ENCODE measurements at places on chromosomes 2 and 18. TPM values are rescaled to one million over a fixed set of nuclear protein-coding genes. Genes with fewer than 3 reads are reported as not detected.

C2orf42 gene
- total RNA-seq: 17.6 TPM

CD8B2 gene
- total RNA-seq: not detected

DNA sequence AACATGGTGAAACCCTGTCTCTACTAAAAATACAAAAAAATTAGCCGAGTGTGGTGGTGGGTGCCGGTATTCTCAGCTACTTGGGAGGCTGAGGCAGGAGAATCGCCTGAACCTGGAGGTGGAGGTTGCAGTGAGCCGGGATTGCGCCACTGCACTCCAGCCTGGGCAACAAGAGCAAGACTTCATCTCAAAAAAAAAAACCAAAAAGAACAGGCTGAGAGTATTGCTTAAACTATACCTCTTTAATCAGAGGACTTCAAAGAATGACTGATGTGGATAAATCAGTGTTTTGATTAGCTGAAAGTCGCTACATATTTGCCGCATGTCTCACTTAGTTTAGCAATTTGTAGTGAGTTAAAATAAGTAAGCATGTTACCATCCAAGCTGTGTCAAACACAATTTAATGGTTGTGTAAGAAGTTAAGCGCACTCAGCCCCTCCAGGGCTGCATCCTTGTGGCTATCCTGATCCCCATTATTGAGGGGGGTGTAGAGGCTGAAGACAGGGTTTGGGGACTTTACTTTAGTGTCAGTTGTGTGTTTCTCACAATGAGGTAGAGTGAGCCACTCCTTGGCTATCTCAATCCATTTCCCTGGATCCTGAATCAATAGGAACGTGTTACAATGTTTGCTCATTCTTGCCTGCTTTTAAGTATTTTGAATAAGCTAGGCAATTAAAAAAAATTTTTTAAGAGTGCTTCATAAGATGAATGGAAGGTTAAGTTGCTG is 11.0 kb upstream of the FARP2 start:
- DNase-seq: no peak

IL1F10 gene
- total RNA-seq: not detected

DNA sequence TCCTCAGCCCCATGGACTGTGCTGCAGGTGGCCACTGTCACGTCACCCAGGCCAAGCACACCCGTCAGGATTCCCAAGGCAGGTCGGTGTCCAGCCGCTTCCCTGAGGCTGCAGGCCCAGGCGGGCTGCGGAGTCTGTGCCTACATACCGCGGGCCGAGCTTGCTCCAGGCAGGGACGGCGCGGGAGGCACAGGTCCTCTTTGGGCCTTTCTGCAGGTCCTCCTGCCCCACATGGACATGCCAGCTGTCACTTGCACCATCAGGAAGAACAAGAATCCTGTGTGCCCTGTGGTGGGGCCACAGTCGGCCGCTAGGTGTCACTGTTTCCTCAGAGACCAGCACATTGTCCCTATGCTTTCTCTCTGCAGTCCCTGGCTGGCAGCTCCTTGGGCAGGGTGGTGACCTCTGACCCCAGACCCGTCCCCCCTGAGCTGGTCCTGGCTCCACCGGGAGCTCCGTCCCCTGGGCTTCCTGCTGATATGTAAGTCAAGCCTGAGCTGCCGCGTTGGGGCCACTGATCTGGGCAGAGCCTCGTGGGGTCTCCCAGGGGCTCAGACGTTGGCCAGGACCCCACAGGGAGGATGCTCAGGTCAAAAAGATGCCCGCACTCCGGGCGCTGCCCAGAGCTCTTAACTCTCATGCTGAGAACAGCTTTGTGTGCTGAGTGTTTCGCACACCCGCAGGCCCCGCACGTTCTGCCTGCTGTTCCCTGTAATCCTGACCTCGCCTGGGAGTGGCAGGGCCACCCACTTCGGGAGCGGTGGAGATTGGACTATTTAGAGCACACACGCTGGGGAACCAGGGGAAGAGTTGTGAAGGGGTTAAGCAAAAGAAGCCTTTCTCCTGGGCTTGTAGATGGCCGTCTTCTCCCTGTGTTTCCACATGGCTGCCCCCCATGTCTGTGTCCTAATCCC is 17.3 kb upstream of the AGXT start:
- DNase-seq: peak; percentile 80

DNA sequence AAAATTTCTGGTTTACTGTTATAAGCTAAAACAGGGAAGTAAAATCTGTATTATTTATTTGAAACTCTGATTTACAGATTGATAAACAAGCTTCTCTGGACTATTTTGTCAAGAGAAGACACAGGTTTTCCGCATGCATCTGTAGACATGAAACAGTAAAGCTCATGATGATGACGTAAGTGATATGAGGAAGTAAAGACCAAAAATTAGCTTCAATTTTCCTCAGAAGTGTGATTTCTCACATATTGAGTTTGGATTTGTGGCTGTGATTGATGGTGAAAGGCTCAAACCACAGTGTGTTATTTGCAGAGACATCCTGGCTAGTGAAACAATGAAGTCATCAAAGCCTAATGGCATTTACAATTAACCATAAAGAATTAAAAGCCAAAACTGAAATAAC is 12.6 kb upstream of the LONRF2 start:
- no peak for DNase-seq

- DNase-seq: no peak
These were observed 92.8 kb downstream of the AQP4 start for GRCh38 chr18:26772691-26773090.

GREB1 gene
- total RNA-seq: 2.3 TPM

DNA sequence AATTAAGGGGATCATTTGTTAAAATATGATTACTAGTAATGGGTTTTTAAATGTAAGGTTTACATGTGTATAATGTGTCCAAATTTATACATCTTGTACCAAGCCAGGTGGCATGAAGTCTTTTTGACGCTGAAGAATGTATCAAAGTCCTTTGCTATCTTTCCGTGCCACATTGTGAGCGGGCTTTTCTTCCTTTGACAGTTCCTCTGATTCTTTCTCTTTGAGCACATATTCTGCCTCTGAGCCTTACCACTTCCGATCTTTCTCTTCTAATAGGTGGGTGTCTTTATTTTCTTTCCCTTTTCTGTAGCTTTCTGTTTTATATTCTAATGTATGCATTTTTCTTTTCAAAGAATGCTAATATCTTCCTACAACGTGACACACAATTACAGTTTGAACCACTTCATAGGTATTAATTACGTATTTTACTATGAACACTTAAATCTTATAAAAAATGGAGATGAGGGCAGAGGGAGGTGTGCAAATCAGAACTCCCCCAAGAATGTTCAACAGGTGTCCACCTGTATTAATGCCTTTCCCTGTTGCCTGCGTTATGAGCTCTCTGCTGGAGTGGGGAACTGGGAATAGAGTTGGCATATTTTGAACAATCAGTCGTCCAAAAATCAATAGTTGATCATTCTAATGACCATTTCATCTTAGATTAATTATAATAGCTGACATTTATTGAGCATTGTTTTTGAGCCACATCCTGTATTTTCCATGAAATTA is 175.5 kb downstream of the TPGS2 start:
- no peak for DNase-seq

GRCh38 chr2:187078297-187078696 is 229.3 kb upstream of the ZSWIM2 start:
- peak; percentile 52 for DNase-seq

TUBB8B gene
- not detected for total RNA-seq

AQP12B gene
- not detected for total RNA-seq

SP140 gene
- total RNA-seq: not detected

ID2 gene
- total RNA-seq: 0.54 TPM

DNA sequence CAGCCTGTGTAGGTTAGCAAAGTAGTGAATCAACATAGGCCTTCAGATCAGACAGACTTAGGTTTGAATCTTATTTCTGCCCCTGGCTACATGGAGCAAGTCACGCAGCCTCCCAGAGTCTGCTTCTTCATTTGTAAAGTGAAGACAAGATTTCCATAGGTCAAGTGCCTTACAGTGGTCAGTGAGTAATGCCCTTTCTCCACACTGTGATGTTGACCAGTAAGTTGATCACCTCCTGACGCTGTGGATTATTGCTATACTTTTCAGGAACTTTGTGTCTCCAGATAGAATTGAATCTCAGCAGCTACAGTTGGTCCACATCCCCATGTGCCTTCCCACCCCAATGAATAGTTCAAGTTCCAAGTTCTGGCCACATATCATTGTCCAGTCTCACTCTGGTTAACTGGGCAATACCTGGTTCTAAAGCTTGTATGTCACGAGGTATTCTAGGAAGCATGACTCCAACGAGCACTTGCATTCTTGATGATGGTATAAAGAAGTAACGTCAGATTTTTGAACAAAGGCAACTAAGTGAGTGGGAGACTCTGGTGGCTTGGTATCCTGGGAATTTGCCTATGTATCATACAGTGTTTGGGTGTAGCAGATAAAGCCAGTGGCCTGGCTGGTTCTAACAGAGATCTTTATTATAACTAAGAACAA is 2.1 kb upstream of the CLIP4 start:
- DNase-seq: no peak

RNF125 gene
- 3.5 TPM for total RNA-seq

DNA sequence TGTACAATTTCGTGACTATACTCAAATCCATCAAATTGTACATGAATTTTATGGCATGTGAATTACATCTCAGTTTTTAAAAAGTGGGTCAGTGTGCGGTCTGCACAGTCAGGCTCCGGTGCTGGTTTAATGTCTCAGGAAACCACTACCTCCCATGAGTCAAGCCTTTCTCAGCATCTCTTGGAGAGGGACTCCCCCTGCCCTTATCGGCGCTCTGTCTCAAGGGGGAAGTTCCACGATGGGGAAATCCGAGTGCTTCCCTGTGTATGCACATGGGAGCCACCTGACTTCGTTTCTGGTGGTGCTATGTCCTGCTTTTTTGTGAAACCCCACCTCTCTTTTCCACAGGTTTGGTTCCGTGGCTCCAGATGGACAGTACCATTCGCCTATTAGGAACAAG is 72.5 kb downstream of the ACOXL start:
- DNase-seq: no peak

GRCh38 chr2:148511883-148512282 is 132.7 kb upstream of the EPC2 start:
- no peak for DNase-seq

- DNase-seq: no peak
These were observed 4.0 kb downstream of the ARL4C start for GRCh38 chr2:234492717-234493485.

DNA sequence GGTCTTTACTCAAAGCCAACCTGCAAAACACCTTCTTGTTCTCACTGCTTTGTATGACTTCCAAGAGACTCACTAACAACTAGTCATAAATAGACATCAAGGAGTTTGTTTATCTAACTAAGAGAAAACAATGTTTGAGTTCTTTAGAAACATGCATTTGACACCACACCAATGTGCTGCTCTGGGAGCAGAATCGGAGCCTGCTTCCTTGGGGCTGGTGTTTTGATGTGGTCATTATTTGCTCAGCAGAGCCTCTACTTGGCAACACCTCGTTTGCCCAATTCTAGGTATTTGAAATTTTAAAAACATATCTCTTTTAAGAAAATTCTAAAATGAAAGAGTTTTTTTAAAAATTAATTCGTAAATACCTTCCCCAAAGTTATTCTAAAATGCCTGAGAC is 167.5 kb downstream of the BCL2 start:
- no peak for DNase-seq

STARD6 gene
- not detected for total RNA-seq

- no peak for DNase-seq
These were observed 244.1 kb downstream of the ACKR3 start for GRCh38 chr2:236813766-236814165.

DNA sequence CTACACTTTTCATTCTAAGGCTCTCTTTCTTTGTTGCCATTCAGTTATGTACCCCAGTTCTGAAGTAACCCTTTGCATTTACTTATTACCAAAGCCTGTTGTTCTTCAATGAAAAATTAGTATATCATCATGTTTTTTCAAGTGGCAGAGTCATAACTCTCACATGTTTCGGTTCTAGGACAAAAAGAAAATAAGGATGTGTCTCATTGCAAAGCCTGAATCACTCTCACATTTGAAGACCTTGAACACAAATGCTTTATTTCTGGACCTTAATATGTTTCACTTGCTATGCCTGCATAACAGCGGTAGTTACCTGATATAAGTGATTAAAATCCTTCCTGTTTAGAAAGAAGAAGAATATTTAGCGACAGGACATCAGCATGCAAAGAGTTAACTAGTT is 49.1 kb downstream of the ZEB2 start:
- no peak for DNase-seq

ABI2 gene
- 65.6 TPM for total RNA-seq

GAD1 gene
- total RNA-seq: 2.5 TPM

TCF7L1 gene
- 1.1 TPM for total RNA-seq

DNA sequence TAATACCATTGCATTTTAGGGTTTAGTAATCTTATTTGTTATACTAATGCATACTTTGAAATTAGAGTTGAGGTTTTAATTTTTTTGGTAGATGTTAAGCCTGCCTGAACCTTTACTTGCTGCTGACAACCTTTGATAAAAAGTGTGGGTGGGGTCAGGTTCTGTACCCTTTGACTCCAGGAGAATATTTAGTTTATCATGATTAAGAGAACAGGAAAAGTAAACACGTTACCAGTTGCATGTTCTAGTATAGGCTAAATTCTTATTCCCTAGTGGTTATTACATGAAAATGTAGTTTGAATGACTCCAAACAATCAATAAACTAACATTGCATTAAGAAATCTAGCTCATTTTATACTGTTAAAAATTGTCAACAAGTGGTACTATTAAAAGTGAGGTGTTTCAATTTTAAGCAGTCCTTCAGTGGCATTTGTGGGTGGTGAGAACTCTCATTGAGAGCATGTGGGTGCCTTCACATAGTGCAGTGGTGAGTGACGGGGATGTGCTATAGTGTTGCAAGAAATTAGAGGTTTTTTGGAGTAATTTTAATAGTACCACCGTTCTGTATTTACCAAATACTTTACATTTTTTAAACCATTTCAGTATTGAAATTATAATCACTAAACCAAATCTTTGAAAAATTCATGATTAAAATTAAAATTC is 29.9 kb downstream of the PHLPP1 start:
- DNase-seq: no peak

- peak; percentile 66 for DNase-seq
These were observed 66.8 kb downstream of the HNRNPLL start for GRCh38 chr2:38535744-38536506.

GRCh38 chr2:20637147-20637546 is 13.8 kb downstream of the HS1BP3 start:
- DNase-seq: no peak

DNA sequence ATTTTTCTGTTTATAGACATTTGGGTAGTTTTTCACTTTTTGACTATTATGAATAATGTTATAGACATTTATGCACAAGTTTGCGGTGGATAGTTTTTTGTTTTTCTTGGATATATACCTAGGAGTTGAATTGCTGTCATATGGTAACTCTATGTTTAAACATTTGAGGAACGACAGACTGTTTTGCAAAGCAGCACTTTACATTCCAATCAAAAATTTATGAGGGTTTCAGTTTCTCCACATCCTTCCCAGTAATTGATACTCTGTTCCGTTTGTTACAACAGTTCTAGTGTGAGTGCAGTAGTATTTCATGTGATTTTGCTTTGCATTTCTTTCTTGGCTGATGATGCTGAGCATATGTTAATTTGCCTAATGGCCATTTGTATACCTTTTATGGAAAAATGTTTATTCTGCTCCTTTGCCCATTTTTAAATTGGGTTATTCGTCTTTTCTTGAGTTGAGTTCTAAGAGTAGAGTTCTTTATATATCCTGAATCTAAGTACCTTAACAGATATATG is 617.3 kb upstream of the LRATD1 start:
- peak; percentile 31 for DNase-seq

GALNT13 gene
- total RNA-seq: 0.54 TPM
